ENCODE measurements at places on chromosomes 2 and 18. TPM values are rescaled to one million over a fixed set of nuclear protein-coding genes. Genes with fewer than 3 reads are reported as not detected.
A peak's percentile ranks its signal among the peaks of the same experiment; 100 is the strongest.

Gene ST8SIA5
- not detected for total RNA-seq

Gene VAMP8
- 98.5 TPM for total RNA-seq

Gene SLC9A4
- 0.08 TPM for total RNA-seq

Gene HOXD13
- total RNA-seq, result not detected

Gene SLC5A7
- total RNA-seq, result not detected

Gene LYG1
- total RNA-seq, result 2.5 TPM

- no peak overlapping the region for H3K27ac ChIP-seq
- H3K4me1 ChIP-seq, result no peaks in the 10 kb centered on the region
- H3K36me3 ChIP-seq, result no peaks in the 10 kb centered on the region
- no peak for DNase-seq
- H3K4me3 ChIP-seq, result no peak overlapping the region
These were observed 750.2 kb downstream of the SLC4A3 start for GRCh38 chr2:220377482-220378155.

GRCh38 chr2:115163572-115163971, 721.1 kb downstream of the DPP10 start:
- no peak for DNase-seq
- H3K4me1 ChIP-seq, result no peaks in the 10 kb centered on the region
- no peaks in the 10 kb centered on the region for H3K27me3 ChIP-seq
- no peaks in the 10 kb centered on the region for H3K36me3 ChIP-seq

- no peaks in the 10 kb centered on the region for H3K27me3 ChIP-seq
- DNase-seq, result no peak
- no peak overlapping the region for H3K4me3 ChIP-seq
- H3K27ac ChIP-seq, result no peak overlapping the region
- H3K4me1 ChIP-seq, result no peaks in the 10 kb centered on the region
These were observed 64.4 kb upstream of the DAPL1 start for GRCh38 chr2:158730621-158731140.

GRCh38 chr2:118834901-118835745, 12.3 kb downstream of the EN1 start:
- no peak overlapping the region for H3K27ac ChIP-seq
- no peak overlapping the region for H3K4me3 ChIP-seq
- no peaks in the 10 kb centered on the region for H3K4me1 ChIP-seq

GRCh38 chr18:7147399-7147798, 29.8 kb upstream of the LAMA1 start:
- H3K36me3 ChIP-seq, result no peaks in the 10 kb centered on the region
- H3K4me1 ChIP-seq, result no peaks in the 10 kb centered on the region
- H3K27ac ChIP-seq, result no peak overlapping the region
- no peak overlapping the region for H3K4me3 ChIP-seq

GRCh38 chr2:221845021-221845365, 272.9 kb upstream of the EPHA4 start:
- H3K36me3 ChIP-seq, result no peaks in the 10 kb centered on the region
- H3K27ac ChIP-seq, result no peak overlapping the region
- no peak overlapping the region for H3K4me3 ChIP-seq
- H3K27me3 ChIP-seq, result no peaks in the 10 kb centered on the region
- no peak for DNase-seq

DNA sequence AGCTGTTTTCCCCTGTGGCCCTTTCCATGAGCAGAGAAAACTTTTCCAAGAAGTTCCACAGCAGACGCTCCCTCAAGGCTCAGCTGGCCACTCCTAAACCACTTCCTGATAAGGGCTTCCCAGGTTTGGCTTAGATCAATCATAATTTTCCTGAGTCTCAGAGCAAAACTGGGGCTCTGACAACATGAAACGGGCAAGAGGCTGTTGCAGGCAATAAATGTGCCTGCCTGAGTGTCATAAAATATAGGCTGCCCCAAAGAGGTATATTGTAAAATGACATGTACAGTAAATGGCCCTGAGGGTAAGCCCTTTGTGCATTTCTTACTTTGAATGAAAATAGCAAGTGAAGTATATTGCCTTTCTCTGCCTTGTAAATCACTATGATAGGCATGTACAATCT, 105.6 kb upstream of the UXS1 start:
- H3K36me3 ChIP-seq, result no peaks in the 10 kb centered on the region
- no peaks in the 10 kb centered on the region for H3K4me1 ChIP-seq
- H3K4me3 ChIP-seq, result no peak overlapping the region
- H3K27ac ChIP-seq, result no peak overlapping the region
- no peak for DNase-seq

DNA sequence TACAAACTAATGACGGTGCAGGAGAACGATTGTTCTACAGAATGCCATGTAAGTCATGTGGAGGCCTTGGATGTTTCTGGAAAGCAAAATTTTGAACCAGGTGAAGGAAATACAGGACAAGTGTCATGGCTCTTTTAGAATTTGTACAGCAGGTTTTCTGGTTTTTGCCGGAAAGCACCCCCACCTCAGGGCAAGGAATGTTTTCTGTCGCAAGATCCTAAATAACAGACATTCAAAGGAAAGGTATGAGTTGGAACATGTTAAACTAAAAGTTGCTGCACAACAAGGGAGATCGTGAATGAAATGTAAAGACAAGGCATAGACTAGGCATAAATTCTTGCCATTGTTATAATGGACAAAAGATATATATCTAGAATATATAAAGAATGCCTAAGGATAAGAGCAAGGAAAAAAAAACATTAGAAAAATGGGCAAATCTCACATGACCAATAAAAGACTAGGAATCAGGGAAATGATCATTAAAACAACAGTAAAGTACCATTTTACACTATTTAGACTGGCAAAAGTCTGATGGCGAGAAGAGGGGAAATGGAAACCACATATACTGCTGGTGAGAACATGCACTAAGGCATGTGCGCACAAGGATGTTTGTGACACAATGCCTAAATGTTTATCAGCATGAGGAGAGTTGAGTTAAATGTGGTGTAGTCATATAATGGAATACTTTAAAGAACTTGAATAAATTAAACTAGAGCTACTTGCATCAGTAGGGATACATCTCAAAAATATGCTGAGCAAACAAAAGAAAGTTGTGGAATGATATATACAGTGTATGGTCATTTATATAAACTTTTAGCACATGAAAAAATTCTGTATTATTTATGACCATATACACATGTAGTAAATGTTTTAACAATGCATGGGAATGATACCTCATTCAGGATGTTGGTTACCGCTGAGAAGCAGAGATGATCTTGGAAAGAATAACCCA, 127.0 kb downstream of the EML6 start:
- no peaks in the 10 kb centered on the region for H3K4me1 ChIP-seq
- H3K27me3 ChIP-seq, result no peaks in the 10 kb centered on the region
- DNase-seq, result no peak
- H3K27ac ChIP-seq, result no peak overlapping the region

DNA sequence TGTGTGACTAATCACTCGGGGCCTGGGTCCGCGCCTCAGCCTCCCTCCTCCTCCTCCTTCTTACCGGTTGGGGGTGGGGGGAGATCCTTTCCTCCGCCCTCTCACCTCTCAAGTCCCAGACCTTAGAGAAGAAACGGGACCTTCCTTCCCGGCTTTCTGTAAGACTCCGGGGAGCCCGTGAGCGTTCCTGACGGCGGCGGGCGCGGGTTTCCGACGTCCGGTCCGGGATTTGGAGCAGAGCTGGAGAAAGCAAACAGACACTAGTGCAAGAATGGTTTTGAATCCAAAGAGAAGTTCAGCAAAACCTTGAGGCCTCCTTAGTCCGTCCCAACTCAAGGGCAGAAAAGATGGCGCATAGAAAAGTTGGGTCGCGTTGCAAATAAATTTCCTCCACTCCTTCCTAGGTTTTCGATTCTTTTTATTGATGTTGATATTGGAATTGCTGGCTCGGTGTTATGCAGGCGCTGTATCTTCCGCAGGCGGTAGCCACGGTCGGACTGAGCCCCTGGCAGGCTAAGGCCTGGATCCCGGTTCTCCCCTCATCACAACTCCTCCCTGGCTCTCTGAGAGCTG, 2.0 kb downstream of the DLX1 start:
- no peak for DNase-seq
- H3K36me3 ChIP-seq, result no peaks in the 10 kb centered on the region
- H3K27ac ChIP-seq, result no peak overlapping the region
- no peak overlapping the region for H3K4me3 ChIP-seq
- peaks cover 65% of the 10 kb centered on the region for H3K4me1 ChIP-seq

DNA sequence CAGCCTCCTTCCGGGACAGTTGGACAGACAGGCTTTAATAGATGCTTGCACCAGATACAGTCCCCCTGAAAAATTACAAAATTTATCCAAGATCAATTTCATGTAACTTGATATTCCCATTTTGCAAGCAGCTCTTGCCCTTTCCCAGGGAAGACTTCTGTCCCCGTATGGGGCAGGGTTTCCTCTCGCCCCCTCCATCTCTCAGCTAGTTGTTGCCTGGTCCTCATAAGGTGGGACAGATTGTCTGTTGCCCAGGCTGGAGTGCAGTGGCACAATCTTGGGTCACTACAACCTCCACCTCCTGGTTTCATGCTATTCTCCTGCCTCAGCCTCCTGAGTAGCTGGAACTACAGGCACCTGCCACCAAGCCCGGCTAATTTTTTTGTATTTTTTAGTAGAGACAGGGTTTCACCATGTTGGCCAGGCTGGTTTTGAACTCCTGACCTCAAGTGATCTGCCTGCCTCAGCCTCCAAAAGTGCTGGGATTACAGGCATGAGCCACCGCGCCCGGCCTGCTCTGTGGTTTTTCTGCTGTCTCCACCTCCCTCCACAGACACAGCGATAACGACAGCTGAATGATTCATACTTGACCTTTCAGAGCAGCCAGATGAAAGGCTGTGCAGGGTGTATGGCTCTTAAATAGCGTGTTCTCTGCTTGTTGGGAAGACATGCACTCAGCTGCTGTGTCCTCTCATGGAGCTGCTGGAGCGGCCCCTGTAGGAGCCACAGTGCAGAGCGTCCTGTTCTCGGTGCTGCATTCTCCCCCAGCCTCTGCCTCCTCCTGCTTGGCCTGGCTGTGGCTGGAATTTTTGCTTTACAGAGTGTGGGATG, 61.4 kb downstream of the TTC39C start:
- peak; percentile 33 for DNase-seq
- H3K27ac ChIP-seq, result no peak overlapping the region
- peaks cover 22% of the 10 kb centered on the region for H3K4me1 ChIP-seq
- peaks cover 38% of the 10 kb centered on the region for H3K36me3 ChIP-seq

DNA sequence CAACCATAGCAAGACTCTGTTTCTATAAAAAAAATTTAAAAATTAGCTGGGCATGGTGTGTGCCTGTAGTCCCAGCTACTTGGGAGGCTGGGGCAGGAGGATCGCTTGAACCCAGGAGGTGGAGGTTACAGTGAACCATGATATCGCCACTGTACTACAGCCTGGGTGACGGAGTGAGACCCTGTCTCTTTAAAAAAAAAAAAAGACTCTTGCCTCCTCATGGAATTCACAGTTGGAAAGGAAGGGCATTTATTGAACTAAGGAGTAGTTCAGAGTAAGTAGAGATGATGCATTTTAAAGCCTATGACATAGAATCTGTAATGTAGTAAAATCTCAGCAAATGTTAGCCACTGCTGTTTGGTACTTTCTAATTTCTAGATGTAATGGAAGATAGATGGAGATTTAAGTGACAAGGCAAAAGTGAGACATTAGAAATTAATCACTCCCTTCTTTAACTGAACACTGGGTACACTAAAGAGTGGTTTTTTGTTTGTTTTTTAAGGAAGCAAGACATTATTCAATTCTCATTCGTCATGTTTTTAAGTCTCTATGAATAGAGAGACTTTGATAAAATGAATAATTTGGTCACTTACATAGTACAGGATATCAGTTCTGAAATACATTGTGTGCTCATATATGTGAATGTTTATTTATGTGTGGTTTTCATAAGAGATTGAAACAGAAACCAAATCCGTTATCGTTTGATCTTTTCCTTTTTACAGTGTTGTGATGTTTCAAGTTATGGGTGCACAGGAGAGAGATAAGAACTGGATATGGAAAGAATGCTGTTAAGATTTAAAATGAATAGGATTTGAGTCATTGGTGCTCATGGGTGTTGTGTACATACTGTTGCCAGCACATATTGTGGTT, 186.1 kb upstream of the STON1 start:
- H3K4me1 ChIP-seq, result peaks cover 73% of the 10 kb centered on the region
- DNase-seq, result peak; percentile 80
- H3K27ac ChIP-seq, result peak overlapping the region; percentile 56
- no peaks in the 10 kb centered on the region for H3K27me3 ChIP-seq

All from CD4-positive, alpha-beta memory T cell (primary cell).